GM23248 (cell line): ENCODE measurements at places on chromosomes 7 and 10. TPM values are rescaled to one million over a fixed set of nuclear protein-coding genes. Genes with fewer than 3 reads are reported as not detected.

Gene GPC2
- 0.16 TPM in 1 of 2 replicates, not detected in the other for polyA plus RNA-seq

GRCh38 chr10:94846204-94846603, 83.7 kb downstream of the CYP2C19 start:
- no peak for DNase-seq

Gene CNPY1
- polyA plus RNA-seq = not detected in 2 replicates

- no peak for DNase-seq
Observed at GRCh38 chr10:5416981-5417380, 4.6 kb downstream of the NET1 start.

Gene HYAL4
- not detected in 2 replicates for polyA plus RNA-seq

GRCh38 chr10:73992899-73993788, 4.8 kb upstream of the VCL start:
- peak; percentile 60 for DNase-seq

Gene GRM3
- not detected in 2 replicates for polyA plus RNA-seq

DNA sequence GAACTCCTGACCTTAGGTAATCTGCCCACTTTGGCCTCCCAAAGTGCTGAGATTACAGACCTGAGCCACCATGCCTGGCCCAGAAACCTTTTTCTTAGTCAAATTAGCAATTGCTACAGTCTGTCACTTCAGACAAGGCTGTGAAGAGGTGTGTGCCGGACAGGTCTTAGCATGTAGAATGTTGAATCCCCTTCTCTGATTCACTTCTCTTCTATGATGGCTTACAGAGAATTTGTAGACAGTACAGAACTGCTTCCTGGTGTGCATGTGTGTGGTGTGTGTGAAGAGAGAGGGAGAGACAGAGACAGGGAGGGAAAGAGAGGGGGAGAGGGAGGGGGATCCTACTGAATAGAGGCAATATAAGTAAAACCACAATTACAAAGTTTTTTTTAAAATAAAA, 150.4 kb downstream of the PARD3 start:
- no peak for DNase-seq

Gene TACR2
- 0.24 and 0.25 TPM in 2 replicates for polyA plus RNA-seq

- no peak for DNase-seq
Observed at GRCh38 chr7:148888300-148888699, 4.2 kb upstream of the EZH2 start.

- no peak for DNase-seq
Observed at GRCh38 chr10:85542936-85543730, 823.5 kb downstream of the GRID1 start.

Gene UTF1
- not detected in 2 replicates for polyA plus RNA-seq

GRCh38 chr7:129816742-129817141, 136.0 kb downstream of the UBE2H start:
- no peak for DNase-seq

DNA sequence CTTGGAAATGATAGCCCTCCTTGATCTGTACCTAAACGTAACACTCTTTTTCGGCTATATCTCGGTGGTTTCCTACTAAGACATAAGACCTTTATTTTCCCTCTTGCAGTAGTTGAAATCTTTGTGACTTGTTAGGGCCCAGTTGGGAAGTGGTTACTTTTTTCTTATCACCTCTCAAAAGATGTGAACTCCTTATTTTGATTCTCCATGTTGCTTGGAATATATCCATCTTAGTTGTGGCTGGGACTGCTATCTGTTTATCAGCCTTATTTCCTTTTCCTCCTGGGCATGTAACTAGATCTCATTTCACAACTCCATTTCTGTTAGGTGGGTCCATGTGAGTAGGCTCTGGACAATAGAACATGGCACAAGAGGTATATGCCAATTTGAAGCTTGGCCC, 4.1 kb upstream of the CPED1 start:
- no peak for DNase-seq

DNA sequence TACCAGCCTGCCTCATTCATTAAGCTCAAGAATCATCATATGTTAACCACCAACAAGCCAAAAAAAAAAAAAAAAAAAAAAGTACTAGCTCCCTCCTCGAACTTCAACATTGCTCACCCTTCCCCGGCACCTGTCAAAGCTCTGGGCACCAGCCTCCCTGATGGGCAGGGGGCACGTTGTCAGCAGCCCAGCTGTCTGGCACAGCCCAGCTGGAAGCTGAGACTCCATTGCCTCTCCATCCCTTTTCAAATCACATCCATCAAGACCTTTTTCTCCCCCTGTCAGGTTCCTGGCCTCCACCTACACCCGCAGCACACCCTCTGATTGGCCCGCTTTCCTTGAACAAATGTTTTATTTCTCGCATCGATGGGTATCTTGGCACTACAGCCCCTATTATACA, 913.3 kb upstream of the AUTS2 start:
- DNase-seq = no peak

DNA sequence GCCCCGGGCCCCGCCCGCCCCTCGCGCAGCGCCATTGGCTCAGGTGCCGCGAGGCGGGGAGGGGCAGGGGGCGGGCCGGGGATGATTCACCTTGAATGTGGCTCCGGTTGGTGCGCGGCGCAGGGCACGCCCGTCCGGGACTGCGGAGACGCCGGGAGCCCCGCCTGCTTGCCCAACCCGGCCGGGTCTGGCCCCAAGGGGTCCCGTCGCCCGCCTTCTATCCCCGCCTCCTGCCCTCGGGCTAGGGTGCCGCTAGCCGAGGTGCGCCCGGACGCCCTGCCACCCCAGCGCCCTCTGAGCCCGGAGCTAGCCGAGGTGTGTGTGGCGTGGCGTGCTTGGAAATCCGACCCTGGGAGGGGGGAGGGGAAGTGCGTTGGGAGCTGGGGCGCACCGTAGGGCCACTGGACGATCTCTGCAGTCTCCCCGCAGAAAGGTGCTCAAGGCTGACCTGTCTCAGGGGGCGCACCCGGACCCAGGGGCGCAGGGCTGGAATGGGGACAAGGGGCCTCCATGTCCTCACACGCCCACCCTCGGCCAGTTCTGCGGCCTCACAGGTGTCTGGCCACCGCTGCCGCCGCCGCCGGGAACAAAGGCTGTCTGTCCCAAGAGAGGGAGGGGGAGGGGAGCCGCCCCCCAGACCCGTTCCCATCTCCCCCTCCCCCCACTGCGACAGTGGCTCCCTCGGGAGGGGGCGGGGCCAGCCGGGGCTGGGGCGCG, 168.9 kb downstream of the NRF1 start:
- peak; percentile 40 for DNase-seq

- DNase-seq = no peak
Observed at GRCh38 chr10:17241611-17242333, 13.7 kb downstream of the VIM start.

Gene ZC3HAV1L
- polyA plus RNA-seq = 8.8 and 9.8 TPM in 2 replicates

DNA sequence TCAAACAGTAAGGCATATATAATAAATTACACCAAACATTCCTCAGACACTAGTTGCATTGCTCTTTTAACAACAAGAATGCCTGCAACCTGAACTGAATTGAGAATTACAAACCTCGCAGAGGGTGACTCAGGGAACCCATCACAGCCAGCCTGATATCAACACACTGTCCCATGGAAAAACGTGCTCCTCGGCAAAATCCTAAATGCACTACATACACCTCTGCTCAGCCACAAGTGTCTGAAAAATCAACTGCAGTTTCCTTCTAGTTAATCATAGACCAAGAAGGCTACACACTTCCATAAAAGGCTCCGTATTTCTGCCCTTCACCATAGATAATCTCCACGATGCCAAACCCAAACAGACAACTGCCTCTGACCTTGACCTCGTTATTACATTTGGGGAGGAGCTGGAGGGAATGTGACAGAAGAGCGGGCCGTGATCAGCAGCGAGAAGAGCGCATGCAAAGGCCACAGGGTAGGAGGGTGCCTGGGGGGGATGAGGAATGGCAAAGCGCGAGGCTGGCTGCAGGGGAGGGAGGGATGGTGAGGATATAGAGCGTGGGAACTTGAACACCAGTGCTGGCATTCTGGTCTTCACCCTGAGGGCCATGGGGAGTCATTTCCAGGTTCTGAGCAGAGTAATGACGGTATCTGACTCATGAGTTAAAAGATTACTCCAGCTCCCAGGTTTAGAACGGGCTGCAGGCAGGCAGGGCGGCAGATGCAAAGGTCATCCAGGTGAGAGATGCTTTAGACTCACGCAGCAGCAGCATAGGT, 201.9 kb upstream of the FRMD4A start:
- DNase-seq = no peak

DNA sequence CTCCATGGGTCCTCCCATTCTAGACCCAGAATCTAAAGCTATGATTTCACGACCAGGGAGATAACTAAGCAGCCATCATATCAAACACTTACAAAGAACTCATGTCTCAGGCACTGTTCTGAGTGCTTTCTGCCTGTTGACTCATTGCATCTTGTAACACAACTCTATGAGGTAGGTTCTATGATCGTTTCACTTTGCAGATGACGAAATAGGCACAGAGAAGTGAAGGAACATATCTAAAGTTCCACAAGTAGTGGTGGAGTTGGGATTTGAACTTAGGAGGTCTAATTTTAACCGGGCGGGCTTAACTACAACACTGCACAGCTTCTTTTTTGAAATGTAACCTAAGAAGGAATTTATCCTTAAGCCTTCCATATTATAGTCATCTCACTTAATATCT, 2.9 kb downstream of the RBP4 start:
- DNase-seq = peak; percentile 21

Gene ITIH5
- 0.13 TPM in 1 of 2 replicates, not detected in the other for polyA plus RNA-seq

Gene FXYD4
- polyA plus RNA-seq = not detected in 2 replicates

DNA sequence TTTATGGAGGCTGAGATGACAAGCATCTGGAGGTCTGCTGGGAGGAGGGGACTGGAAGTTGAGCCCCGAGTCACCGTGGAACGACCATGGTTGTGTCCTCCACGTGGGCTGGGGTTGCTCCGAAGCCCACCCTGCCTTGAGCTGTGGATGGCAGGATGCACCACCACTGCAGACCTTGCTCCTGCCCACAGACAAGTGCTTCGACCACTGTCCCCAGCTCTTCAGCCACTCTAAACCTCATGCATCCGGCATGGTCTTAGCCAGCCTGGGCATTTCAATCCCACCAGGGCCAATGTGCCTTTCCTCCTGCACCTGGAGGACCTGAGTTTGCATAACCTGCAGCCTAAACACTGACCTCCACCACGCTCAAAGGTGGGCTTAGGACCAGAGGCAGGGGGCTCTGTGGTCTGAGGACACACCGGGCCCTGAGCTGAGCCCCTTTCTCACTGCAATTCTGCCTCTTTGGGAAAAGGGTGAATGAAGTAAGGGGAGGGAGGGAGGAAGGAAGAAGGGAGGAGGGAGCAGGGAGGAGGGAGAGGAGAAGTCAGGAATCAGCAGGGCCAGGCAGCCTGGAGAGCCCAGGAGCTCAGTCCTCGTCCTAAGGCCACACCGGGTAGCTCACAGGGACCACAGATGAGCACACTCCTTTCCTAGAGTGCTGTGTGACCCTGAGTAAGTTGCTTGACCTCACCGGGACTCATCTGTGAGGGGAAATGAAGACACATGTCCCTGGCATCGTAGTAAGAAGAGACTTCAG, 44.8 kb upstream of the DNAAF5 start:
- no peak for DNase-seq

GRCh38 chr7:43679210-43680068, 49.9 kb downstream of the COA1 start:
- DNase-seq = no peak

- DNase-seq = no peak
Observed at GRCh38 chr10:128265596-128265995, 139.4 kb upstream of the MKI67 start.

Gene H2BK1
- not detected in 2 replicates for polyA plus RNA-seq

Gene CPN1
- not detected in 2 replicates for polyA plus RNA-seq

GRCh38 chr7:118863966-118864365, 639.5 kb downstream of the ANKRD7 start:
- no peak for DNase-seq

- DNase-seq = no peak
Observed at GRCh38 chr10:103742824-103743223, 112.6 kb downstream of the SH3PXD2A start.

- DNase-seq = peak; percentile 27
Observed at GRCh38 chr7:34341326-34341725, 316.7 kb upstream of the NPSR1 start.

DNA sequence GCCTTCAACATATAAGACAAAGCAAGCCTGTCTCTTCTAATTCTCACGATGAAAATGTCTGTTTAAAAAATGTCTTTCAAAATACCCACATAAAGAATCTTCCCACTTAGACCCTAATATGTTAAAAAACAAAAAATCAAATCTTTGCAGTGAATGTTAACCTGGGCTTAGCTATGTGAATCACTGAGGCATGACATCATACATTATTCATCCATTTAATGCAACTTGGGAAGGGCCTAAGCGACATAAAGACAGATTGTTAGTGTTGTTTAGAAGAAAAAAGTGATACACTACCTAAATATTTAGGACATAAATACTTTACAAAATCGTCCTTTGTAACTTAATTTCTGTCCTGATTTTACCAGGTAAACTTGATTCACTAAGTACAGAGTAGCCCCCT, 648.5 kb upstream of the NRP1 start:
- peak; percentile 28 for DNase-seq

DNA sequence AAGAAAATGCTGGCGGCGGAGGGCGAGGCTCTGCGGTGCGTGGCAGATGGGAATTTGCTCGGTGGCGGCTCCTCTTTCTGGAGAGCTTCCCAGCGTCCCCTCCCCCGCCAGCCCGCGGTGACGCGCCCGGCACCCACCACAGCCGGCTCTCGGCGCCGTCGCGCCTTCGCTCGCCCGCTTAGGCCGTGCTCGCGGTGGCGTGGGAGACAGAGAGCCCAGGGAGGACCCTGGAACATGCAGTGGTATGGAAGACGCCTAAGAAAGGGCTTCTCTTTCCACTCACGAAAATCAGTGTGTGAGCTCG, 576 bp upstream of the CSGALNACT2 start:
- peak; percentile 85 for DNase-seq

- peak; percentile 82 for DNase-seq
Observed at GRCh38 chr10:89516149-89516832, 19.1 kb downstream of the SLC16A12 start.

GRCh38 chr10:76282061-76283025, 850.9 kb downstream of the LRMDA start:
- no peak for DNase-seq

DNA sequence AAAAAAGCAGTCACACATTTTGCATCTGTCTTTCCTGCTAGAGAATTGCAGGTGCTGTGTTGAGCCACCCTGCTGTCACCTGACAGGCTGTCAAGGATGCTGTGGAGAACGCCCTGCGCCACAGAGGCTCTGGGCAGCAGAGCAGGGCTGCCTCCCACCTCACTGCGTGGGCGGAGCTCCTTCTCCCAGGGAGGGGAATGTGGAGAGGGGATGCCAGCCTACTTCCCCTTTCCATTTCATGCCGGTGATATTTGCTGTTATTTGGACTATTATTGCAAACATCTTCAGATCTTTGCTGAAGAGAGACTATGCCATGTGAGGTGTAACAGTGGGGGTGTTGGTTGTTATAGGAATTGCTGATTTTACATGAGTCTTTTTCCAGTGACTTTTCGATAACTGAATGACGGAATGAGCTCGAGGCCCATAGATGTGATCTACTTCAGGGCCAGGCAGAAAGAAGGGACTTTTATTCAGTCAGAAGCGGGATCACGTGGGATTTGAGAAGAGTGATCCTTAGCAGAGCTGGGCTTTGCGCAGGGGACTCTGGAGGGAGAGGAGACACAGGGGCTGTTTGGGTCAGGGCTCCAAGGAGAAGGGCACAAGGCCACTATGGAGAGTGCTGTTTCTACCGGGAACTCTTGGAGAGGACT, 13.6 kb upstream of the PRKAG2 start:
- DNase-seq = no peak
